Fibroblast of the aortic adventitia (primary cell): ENCODE measurements at places on chromosomes 7 and 10.

DNA sequence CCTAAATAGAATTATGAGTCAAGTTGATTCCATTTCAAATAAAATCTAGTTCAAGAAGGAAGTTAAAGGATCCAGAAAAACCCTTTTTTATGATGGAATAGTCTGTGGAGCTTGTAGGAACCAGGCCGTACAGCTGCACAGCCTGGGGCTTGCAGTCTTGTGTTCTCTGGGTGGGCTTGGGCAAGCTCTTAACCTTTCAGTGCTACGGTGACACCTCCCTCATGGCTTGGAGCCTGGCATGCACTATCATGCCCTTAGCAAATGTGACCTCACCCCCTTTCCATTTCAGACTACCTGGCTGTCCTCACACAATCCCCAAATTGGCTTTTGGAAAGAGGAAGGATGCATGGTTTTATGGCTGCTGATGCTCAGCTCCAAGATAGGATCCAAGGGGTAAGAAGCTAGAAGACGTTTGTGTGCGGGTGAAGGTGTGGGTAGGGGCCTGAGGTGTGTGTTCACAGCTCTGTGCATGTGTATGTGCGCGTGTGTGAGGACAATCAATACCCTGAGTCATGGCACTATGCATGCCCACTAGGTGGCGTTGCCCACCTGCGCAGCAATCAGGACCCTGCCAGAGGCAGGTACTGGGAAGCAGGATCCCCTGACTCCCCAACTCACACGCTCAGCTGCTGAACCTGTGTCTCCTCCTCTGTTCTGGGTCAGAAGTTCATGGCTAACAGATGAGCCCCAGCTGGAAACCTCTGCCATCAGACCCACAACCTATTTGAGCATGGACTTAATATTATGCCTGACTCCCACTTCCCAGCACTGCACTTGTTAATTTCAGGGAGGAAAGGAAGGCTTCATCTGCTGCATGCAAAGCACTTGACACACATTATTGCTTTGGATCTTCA, 113.4 kb downstream of the PTPN20 start:
- DNase-seq: peak; percentile 55

- no peak for DNase-seq
Measured at GRCh38 chr10:116741391-116742351, 695 bp downstream of the HSPA12A start.

GRCh38 chr10:11667756-11668155, 56.3 kb upstream of the USP6NL start:
- no peak for DNase-seq

- DNase-seq: peak; percentile 93
Measured at GRCh38 chr10:35058134-35058533, 32.0 kb downstream of the CUL2 start.

DNA sequence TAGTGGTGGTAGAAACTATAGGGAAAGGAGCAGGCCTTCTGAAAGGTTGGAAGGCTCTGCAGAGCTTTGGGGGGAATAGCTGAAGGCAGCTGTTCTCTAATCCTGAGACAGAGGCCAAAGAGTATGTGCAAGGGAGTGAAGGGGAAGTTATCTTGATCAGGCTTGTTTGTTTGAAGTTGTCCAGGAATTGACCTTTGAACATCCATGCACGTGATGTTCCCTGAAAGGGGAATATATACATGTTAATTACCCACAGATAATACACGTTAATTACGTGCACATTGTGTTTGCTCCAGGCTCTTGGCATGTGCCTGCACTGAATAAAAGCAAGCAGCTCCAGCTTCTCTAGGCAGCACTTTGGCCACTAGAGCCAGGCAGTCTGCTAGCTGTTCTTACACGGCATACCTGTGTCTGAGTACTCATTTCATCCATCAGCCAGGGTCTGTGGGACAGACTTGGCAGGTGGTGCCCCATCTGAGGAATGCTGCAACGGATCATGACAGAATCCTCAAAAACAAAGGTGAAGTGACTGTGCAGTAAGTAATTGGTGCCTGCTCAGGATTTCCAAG, 18.0 kb upstream of the STARD3NL start:
- no peak for DNase-seq

GRCh38 chr7:100189061-100189460, 11.3 kb downstream of the STAG3 start:
- DNase-seq: no peak

- peak; percentile 40 for DNase-seq
Measured at GRCh38 chr7:152521420-152522337, 85.9 kb upstream of the KMT2C start.

DNA sequence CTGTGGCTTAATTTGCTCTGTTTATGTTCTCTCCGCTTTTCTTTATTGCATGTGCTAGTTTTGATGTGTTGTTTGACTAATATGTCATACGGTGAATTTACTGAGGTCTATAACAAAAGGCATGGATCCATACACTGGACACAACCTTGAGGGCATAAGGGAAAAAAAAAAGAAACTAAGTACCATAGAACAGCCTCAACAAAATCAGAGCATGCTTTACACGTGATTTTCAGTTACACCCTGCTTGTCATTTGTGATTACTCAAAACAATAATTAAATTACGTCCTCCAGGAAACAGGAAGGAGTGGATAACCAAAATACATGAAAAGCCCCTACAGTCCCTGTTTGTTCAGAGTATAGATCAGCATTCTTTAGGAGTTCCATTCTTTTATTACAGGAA, 150.5 kb downstream of the CRPPA start:
- DNase-seq: no peak

- peak; percentile 69 for DNase-seq
Measured at GRCh38 chr10:99709480-99710229, 22.3 kb downstream of the COX15 start.

DNA sequence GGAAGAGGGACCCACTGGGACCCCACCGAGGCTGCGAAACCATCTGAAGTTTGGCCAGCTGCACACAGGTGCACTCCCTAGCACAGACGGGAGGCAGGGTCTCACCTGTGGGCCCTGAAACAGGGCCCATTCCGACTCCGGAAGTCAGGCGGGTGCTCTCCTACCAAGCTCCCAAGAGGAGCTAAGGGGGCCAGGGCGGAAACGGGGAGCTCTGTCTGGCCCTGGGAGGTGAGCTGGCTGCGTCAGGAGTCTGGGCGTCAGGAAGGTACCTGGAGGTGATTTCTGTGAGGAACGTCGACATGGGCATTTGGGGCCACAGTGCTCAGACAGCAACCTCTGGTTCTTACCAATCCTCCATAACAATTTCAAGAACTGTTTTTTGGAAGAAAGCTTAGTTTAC, 411.7 kb downstream of the TCERG1L start:
- no peak for DNase-seq

- DNase-seq: no peak
Measured at GRCh38 chr7:137925091-137925490, 76.8 kb downstream of the CREB3L2 start.

DNA sequence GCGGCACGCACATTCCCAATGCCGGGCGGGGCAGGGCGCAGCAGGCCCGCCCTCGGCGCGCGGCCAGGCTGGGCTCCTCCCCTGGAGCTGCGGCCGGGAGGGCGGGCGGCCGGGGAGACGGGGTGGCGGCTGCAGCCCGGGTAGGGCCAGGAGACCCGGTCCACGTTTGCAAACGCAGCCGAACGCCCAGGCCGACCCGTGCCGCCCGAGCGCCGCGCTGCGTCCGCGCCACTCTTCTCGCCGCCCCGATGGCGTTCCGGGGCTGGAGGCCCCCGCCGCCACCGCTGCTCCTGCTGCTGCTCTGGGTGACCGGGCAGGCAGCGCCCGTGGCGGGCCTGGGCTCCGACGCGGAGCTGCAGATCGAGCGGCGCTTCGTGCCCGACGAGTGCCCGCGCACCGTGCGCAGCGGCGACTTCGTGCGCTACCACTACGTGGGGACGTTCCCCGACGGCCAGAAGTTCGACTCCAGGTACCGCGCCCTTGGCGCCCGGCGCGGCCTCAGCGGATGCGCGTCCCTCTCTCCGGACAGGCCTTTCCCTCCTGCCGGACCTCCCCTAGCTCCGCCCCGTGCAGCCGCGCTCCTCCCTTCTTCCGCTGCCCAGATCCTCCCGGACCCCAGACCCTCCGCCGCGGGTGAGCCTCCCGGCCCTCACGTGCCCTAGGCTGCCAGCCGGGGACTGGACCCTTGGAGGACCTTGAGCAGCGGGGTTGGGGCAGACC, at the start of gene FKBP9:
FKBP9 (plus strand) TSS at position 115 of the 720 bp plus-strand sequence; CDS start at position 249, 134 bp downstream.
- DNase-seq: peak; percentile 85

DNA sequence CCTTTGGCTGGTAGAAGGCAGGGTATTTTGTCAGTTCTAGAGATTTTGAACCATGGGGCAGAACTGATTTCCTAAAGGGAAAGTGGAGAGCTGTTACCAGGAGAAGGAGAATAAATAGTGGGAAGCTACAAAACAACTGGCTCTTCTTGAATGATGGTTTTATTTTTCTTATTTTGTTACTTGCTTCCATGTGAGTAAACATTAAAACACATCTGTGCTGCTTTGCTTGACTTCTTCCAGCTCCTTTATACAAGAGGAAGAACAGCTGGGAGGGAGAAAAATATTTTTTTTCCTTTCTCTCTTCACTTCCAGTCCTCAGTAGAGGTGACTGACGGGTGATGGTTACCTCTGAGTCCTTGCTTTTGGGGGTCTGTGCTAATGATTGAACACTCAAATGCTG, 30.0 kb upstream of the SYPL1 start:
- DNase-seq: no peak

DNA sequence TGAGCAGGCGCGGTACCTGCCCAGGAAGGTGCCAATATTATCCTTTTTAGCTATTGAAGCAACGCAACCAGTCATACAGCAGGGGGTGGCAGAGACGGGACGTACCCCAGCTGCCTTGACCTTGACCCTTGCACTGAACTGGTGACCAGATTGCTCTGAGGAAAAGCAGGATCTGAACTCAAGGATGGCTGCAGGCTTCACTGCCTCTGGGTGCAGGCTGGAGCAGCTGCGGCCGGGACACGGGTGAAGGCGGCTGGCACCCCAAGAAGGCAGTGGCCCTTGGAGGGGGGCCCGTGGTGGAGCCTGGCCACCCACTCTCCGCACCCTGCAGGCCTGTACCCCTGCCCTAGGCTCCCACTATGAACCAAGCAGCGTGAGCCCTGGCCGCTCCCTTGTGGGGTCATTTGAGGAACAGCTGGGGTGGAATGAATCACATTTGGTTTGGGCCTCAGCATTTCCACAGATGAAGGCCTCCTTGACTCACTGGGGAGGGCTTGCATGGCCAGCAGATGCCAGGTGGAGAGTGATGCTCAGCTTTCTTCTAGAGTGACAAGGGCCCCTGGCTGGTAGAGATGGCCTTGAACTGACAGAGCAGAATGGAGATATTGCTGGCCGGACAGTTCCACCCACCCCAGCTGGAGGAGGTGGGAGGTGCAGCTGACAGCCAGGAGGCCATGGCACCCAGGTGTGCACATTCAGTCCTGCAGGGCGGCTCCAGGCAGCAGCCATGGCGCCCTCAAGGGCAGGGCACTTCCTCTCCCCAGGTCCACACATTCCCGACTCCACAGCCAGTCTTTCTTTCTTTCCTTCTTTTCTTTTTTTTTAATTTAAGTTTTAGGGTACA, 218.7 kb downstream of the WDR37 start:
- DNase-seq: no peak

- no peak for DNase-seq
Measured at GRCh38 chr7:742791-743190, 15.7 kb upstream of the PRKAR1B start.

GRCh38 chr10:131006458-131007256, 304.9 kb downstream of the TCERG1L start:
- no peak for DNase-seq

DNA sequence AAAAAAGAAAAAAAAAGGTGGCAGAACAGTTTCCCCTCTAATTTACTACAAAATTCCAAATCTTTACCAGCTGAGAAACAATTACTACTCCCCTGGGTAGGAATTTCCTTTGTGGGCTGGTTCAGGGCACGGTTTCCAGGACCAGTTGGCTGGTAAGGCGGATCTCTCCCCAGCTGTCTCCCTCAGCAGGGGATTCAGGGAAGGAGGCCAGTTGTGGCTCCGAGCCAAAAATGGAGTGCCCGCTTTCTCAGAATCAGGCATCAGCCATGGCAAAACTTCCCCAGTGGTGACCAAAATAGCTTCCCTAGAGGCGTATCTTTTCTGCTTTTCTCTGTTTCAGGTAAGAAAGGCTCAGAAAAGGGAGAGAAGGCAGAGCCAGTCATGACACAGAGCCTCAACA, 91.2 kb downstream of the ZNF22 start:
- DNase-seq: no peak

- peak; percentile 19 for DNase-seq
Measured at GRCh38 chr10:106479636-106480035, 684.9 kb downstream of the SORCS1 start.

DNA sequence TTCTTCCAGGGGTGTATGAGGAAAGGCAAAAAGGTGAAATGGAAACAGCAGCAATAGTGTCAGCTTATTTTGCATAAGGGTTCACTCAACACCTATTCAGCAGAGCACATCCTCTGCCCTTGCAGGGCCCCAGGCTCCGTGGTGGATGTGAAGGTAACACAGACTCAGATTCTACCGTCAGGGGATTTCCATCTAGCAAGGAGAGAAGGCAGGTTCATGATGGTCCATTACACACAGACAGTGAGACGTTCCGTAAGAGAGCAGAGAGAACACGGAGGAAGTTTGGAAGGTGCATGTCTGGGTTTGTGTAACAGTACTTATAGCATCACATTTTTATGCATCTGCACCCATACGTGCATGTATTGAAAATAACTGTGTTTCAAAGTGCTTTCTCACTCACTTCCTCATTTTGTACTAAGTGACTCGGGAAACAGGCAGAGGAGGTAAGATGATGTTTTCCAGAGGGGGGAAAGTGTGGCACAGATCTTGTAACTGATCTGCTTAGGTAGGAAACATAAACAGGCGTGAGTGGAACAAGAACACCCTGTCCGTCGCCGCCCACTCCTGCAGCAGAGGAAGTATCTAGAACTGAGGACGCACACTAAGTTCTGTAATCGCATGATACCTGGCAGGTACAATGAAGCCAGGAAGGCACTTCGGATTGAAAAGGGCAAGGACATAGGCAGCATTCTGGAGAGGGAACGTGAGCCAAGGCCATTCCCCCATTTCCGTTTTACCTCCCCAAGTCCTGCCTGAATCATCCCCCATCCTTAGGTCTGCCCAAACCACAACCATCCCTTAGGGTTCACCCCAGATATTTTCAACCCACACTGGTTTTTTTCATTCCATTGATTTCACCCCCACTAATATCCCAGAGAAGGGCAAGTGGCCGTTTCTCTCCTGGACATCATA, 1.0 kb upstream of the ENO4 start:
- no peak for DNase-seq

DNA sequence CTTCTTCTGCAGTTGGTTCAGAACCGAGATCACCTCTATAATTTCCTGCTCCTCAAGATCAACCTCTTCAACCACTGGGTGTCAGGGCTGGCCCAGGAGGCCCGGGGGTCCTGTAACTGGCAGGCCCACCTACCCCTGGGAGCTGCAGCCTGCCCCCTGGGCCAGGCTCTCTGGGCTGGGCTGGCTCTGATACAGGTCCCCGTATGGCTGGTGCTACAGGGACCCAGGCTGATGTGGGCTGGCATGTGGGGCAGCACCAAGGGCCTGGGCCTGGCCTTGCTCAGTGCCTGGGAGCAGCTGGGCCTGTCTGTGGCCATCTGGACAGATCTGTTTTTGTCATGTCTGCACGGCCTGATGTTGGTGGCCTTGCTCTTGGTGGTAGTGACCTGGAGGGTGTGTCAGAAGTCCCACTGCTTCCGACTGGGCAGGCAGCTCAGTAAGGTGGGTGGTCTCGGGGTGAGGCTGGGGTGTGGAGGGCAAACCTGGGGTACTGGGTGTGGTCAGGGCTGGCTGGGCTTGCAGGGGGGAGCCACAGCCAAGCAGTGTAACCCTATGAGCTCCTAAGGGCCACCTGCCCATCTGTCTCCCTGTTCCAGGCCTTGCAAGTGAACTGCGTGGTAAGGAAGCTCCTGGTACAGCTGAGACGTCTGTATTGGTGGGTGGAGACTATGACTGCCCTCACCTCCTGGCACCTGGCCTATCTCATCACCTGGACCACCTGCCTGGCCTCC, 4.2 kb downstream of the TMEM270 start:
- DNase-seq: no peak
